Activated B cell treated with CpG ODN at 0.5 μM for 24 hours (primary cell): ENCODE measurements at places on chromosomes 6 and 20.

GRCh38 chr6:117169064-117169665 lies 96.2 kb upstream of the VGLL2 start:
- DNase-seq: no peak

GRCh38 chr6:106546691-106547414 lies 82.4 kb downstream of the RTN4IP1 start:
- no peak for DNase-seq

GRCh38 chr6:81362246-81362645 lies 390.2 kb downstream of the TENT5A start:
- DNase-seq: no peak

- DNase-seq: no peak
These were observed 557.3 kb upstream of the CDH4 start for GRCh38 chr20:60694763-60695162.

- DNase-seq: no peak
These were observed 156.7 kb downstream of the TAF4 start for GRCh38 chr20:61909028-61909427.

DNA sequence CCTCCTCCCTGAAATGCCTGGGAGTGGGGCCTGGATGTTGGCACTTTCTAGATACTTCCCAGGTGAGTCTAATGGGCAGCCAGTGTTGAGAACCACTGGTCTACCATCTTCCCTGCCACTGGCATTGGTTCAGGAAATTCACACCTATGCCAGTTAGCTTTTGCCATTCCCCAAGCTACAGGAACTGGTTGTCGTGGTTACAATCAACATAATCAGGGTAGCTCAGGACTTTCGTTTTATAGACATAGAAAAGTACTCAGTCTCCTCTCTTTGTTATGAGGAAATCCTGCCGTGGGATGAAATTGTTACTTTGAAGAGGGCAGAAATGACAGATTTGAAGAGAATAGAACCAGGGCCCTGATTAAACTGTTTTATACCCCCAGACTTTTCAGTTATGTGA lies 127.9 kb upstream of the FOXO3 start:
- no peak for DNase-seq

DNA sequence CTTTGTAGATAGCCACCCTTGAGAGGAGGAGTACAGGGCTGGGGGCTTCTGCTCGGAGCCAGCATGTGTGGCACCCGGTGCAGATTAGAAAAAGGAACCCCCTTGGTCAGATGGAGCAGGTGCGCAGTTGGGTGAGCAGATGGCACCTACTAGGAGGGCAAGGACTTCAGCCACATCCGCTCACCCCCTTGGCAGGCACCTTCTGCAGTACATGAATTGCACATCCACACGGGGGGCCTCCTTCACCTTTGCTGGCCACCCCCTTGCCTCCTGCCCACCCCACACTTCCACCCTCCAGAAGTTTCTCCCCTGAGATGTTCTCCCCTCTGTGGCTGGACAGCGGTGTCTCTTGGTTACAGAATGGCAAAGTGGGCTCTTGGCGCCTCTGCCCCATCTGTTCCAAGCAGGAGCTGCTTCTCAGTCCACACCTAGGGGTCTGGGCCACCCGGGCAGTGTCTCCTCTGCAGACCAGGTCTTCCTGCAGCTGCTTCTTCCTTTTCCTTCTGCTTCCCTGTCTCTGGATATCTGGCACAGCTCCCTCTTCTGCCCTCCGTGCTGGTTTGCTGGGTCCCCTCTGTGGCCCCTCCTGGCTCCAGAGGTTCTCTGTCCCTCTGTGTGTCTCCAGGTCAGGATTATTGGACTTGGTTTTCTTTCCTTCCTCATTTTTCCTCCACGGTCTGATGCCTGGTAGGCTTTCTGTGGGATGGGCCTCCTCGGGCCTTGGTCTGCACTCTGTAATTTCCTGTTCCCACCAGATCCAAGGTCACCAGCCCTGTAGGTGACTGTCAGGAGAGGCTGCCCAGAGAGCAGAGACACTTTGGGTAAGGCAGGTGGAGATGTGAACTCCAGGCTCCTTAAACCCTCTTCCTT lies 4.1 kb downstream of the MDFI start:
- DNase-seq: no peak

- no peak for DNase-seq
These were observed 41.1 kb downstream of the GMDS start for GRCh38 chr6:2204272-2204671.
